HepG2 (cell line): ENCODE measurements at places on chromosomes 1 and 21.

GRCh38 chr1:82279241-82279640 is 478.5 kb downstream of the ADGRL2 start:
- DNase-seq = no peak

DNA sequence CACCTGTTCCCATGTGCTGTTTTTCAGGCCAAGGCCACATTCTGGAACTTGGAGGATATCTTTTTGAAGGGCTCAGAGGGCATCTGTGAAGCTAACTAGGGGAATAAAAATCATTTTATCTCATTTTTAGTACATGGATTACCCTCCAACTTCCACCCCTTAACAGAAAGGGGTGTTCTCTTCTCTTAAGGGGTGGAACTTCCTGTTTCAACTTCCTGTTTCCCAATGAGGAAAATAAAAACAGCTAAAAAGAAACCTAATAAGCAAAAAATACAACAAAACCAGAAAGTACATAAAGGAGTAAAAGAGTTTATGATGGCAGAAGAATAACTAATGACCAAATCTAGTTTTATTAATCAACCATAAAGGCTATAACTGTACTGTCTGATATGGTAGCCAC is 24.8 kb upstream of the SLC22A15 start:
- no peak for DNase-seq

DNA sequence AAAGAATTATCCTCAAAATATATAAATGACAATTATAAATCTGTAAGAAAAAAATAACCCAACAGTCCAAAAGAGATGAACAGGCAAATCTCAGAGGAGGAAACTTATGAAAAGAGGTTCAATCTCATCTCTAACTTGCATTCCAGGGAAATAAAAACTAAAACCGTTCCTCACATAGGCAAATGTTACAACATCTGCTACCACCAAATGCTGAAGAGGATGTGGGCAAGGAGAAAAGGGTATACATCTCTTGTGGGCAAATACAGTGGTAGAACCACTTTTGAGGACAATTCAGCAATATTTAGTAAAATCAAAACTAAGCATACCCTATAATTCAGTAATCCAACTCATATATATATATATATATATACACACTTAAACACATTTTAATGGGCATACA is 33.7 kb upstream of the SGIP1 start:
- DNase-seq = no peak

- no peak for DNase-seq
Observed at GRCh38 chr21:44867999-44868700, 5.3 kb downstream of the PTTG1IP start.

- no peak for DNase-seq
Observed at GRCh38 chr1:232291681-232292080, 338.3 kb downstream of the SIPA1L2 start.

GRCh38 chr1:40976952-40977690 is 2.4 kb upstream of the CTPS1 start:
- DNase-seq = no peak

GRCh38 chr1:11462224-11462923 is 16.6 kb upstream of the DISP3 start:
- DNase-seq = no peak

GRCh38 chr1:100353071-100353801 is 930 bp downstream of the CDC14A start:
- DNase-seq = peak; percentile 23

DNA sequence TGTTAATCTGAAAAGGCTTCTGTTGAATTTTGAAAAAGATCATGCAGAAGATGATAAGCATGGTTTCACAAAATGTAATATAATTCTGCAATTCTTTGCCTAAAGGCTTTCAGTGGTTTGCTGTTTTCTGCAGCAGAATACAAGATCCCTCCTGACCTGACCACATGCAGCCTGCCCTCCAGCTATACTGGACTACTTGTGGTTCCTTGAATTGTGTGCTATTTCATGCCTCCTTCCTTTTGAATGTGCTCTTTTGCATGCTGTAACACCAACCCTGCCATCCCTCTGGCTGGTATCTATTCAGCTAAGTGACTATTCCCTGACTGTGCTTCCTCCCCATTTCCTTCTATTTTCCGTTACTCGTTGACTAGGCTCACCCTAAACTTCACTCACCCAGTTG is 55.5 kb downstream of the CACNA1E start:
- DNase-seq = no peak

DNA sequence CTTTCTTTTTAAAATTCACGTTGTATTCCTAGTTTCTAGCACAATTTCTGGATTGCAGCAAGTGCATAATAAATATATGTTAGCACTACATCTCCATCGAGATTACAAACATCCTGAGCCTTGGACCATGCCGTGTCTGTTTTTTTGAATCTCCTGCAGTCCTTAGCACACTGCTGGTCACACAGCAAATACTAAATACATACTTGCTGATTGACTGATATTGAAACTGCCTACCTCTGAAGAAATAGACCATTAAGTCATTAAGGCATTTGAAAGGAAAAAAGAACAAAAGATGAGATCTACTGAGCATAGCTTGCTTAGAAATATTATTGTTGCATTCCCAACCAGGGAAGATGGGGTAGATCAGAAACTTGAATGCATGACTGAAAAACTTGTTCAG is 369.1 kb downstream of the PTBP2 start:
- DNase-seq = no peak

- DNase-seq = no peak
Observed at GRCh38 chr21:14284481-14284880, 68.5 kb downstream of the RBM11 start.
